ENCODE measurements at places on chromosomes 3 and 15. TPM values are rescaled to one million over a fixed set of nuclear protein-coding genes. Genes with fewer than 3 reads are reported as not detected.

Gene UBE2E2
- total RNA-seq, result 38.2 TPM

DNA sequence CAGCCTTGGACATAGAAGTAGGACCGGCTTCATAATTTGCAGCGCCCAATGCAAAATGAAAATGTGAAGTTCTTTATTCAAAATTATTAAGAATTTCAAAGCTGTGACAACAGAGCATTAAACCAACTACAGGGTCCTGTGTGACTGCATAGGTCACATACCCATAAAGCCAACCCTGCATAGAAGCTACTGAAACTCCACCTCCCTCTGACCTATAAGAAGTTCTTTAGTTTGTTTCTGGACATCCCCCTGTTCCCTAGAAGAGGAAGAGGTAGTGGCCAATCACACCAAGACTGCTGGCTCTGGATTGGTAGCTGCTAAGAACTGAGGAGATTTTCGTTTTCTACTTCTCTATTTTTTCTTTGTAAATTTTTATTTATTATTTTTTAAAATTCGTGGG is 9.0 kb upstream of the SELENOT start:
- DNase-seq, result no peak

GRCh38 chr3:195551381-195551978 is 8.4 kb upstream of the PPP1R2 start:
- no peak for DNase-seq

GRCh38 chr3:195263925-195264600 is 6.9 kb downstream of the XXYLT1 start:
- DNase-seq, result no peak
